ENCODE measurements at places on chromosomes 4 and X.
A peak's percentile ranks its signal among the peaks of the same experiment; 100 is the strongest.

GRCh38 chr4:86011117-86011516 is 348.7 kb downstream of the MAPK10 start:
- no peak for DNase-seq

GRCh38 chrX:7927259-7928167 is at the start of gene PNPLA4:
TSS of gene PNPLA4 (minus strand) at chrX:7927413. CDS start at chrX:7926119, 1,294 bp downstream.
- peak; percentile 33 for DNase-seq

GRCh38 chr4:163180090-163180489 is 13.4 kb upstream of the NAF1 start:
- no peak for DNase-seq

DNA sequence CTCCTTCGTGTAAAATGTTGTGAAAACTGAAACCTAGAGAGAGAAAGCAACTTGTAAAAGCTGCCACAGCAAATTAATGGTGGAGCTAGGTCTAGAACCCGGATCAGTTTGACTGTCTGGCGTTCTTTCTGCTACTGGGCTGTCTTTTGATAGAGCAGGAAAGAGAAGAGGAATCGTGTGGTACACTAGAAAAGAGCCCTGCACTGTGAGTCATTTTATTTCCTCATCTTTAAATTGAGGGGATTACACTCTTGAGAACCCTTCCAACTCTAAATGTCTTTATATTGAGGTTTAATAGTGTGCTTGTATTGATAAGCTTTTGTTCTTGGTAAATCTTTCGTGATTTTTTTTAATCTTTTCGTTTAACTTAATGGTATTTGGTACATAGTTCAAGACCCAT is 4.3 kb downstream of the WDR44 start:
- no peak for DNase-seq
